ENCODE measurements at places on chromosomes 3 and 15.

- no peak for DNase-seq
Observed at GRCh38 chr3:54621184-54621583, 306.7 kb downstream of the LRTM1 start.

GRCh38 chr3:42983927-42984326, 4.8 kb downstream of the GASK1A start:
- no peak for DNase-seq

DNA sequence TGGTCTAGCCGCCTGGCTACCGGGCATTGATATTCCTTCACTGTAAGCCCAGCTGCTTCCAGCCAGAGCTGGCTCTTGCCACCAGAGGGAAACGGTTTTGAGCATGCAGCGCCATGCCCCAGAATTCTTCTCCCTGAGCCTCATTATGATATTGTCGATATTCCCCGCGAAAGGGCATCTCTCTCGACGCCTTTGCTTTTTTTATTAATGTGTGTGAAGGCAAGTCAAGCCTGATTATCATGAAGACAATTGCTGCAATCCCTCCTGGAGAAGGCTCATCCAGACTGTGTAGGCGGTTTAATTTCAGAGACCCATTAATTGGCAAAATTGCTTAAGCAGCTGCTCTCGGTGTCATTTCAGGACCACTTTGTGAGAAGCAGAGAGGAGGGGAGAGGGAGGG, 321.2 kb upstream of the TLE3 start:
- no peak for DNase-seq

DNA sequence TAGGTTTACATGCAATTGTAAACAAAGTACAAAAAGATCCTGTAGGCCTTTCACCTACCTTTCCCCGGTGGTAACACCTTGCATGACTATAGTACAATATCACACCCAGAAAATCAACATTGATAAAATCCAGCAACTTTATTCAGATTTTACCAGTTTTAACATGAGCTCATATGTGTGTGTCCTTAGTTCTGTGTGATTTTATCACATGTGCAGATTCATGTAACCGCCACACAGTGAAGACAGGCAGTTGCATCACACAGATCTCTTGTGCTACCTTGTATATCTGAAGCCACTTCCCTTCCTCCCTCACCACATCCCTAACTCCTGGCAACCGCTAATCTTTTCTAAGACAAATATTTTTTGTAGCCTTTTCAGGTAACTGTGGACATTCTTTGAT, 183.5 kb upstream of the C2CD4B start:
- DNase-seq = no peak

DNA sequence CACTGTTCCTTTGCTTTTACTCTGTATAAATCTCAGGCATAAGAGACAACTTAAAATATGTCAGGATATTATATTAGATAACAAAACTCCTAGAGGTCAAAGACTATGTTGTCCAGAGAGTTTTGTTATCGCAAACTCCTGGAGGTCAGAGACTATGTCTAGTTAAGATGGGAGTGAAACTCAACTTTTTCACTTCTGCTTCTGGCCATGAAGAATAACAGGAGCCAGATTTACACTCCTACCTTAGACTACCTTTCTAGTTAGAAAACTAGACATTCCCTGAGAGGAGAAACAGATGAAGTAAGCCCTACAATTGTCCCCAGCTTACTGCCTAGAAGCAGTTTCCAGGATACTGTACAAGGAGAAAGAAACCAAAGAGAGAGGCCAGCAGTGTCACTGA, 255.4 kb upstream of the UBE2E1 start:
- no peak for DNase-seq
